ENCODE measurements at places on chromosomes 3 and 15.

GRCh38 chr3:9397906-9398699 lies 688 bp downstream of the SETD5 start:
- DNase-seq: no peak

GRCh38 chr3:126903521-126903920 lies 79.4 kb upstream of the PLXNA1 start:
- no peak for DNase-seq

GRCh38 chr3:58093574-58094195 lies 85.5 kb downstream of the FLNB start:
- no peak for DNase-seq

- DNase-seq: no peak
These were observed 182.9 kb upstream of the TRIM42 start for GRCh38 chr3:140494970-140495369.

DNA sequence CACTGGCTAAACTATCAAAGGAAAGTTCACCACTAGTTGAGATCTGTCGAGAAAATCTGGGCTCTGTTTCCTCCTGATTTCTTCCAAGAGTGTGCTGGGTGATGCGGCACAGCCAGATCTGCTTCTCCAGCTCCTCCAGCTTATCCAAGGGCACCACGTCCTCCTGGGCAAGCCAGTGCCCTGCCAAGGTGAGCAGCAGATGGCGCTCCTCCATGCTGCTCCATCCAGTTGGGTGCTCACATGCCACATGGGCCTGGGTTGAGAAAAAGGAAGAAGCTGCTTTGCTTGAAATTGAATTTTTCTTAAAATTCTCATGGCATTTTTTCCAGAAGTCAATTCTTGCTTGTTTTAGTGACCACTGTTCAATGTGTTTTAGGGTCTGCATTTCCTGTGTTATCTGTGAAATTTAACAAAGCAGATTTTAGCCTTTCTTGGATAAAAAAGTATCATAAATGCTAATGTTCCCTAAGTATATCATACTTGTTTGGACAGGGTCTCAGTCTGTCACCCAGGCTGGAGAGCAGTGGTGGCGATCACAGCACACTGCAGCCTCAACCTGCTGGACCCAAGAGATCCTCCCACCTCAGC lies 47.3 kb downstream of the EIF3J start:
- DNase-seq: no peak

- no peak for DNase-seq
These were observed 108.4 kb downstream of the MBNL1 start for GRCh38 chr3:152377184-152377570.

DNA sequence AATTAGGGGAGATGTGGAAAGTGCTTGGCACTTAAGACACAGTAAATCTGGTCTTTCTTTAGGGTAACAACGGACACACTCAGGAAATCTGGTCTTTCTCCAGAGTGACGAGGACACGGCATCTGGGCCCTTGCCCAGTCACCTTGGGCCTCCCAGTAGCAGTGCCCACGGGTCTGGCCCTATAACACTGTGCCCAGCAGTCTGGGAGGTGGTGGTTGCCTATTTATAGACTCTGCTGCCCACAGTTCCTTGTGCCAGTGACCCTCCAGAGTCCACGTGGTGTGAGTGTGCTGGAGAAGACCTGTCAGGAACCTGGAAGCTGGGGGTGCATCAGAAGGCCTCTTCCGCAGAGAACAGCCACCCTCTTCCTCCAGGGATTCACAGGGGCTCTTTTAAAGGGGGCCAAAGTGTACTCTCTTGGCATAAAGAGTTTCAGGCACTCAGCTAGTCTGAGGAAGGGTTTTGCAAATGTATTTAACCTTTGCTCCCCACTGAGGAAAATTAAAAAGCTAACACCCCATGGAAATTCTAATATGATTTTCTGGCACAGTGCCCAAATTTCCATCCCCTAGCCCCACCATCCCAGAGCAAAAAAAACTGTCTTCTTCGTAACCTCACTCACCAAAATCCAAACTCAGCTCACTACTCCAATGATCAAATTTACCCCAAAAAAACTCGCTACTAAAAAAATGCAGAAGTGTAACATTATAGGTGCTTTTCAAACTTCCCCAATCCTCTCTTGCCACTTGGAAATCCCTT lies 15.4 kb downstream of the WNT5A start:
- DNase-seq: no peak

DNA sequence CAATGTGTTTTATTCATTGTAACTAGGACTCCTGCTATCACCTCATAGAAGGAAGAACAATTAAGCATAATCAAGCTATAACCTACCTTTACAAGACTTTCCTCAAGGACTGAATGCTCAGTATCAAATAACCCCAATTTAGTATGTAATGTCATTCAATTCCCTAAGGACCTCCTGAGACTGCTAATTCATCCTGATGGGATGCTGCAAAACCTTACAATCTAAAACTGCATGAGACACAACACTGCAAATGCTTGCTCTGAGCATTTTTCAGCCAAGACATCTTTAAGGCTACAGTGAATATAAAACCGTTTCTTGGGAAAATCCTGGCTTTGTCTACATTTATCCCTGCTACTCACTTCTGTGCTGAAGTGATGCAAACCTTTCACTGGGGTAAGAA lies 69.9 kb downstream of the RYK start:
- DNase-seq: no peak

- no peak for DNase-seq
These were observed 6.5 kb upstream of the TBC1D23 start for GRCh38 chr3:100254168-100254777.

DNA sequence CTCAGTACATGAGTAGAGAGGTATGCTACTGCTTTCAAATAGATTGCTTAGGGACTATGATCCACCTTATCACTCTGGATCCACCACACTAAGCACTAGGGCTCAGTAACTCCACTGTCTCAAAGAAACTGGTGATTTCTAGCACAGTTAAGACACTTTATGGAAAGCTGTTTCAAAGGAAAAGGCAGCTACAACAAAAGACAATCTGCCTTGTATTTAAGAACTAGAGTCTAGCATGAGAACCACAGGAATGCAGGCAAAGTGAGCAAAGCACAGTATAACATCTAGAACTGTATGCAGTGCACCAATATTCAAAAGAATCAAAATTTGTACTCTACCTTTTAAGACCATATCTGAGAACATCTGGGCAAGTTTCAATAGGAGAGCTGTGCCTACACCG lies 17.9 kb downstream of the TFRC start:
- no peak for DNase-seq

DNA sequence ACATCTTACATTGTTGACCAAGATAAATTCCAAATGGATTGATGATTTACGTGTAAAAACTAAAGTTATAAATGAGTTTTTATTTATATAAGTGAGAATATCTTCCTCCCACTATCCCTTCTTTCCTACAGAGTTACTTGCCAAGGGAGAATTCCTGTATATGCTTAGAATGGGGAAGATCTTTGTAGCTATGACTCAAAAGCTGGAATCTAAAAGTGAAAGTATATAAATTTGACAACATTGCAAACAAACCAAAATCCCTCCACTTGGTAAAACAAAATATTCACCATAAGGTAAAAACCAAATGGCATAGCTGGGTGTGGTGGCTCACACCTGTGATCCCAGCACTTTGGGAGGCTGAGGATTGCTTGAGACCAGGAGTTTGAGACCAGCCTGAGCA lies 52.7 kb upstream of the GCNT3 start:
- no peak for DNase-seq

DNA sequence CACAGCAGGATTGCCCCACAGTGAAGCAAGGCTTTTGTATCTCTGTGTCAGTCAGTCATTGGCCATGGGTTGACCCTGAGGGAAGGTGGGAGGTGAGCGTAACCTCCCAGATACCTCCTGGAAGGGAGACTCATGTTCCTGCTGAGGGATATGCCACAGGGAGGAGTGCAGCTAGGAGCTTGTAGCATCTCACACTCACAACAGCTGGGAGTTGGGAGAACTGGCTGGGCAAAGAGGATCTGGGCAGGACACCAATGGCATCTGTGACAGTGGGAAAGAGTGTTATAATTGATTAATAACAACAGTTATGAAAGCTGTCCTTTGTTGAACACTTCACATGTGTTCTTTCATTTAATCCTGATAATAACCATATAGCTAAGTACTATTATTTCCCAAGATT lies 171.0 kb downstream of the TLE3 start:
- DNase-seq: no peak

DNA sequence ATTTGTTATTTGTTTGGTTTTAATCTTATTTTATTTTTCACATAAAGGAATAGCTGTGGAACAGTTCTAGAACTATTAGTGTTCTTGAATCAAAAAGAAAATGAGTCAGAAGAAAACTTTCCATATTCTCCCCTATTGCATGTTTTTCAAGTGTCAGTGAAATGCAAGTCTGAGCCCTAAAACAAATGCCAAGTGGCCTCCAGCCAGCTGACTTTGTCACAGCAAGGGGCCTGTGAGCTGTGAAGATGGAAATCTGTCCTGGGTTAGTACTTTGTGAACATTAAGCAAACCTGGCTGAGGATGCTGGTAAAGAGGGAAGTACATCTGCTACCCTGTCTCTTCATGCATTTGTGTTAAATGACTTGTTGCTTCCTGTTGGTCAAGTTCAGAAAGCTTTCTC lies 14.2 kb downstream of the LRRC49 start:
- DNase-seq: no peak

GRCh38 chr15:100762913-100763834 lies 116.5 kb upstream of the ALDH1A3 start:
- DNase-seq: no peak

DNA sequence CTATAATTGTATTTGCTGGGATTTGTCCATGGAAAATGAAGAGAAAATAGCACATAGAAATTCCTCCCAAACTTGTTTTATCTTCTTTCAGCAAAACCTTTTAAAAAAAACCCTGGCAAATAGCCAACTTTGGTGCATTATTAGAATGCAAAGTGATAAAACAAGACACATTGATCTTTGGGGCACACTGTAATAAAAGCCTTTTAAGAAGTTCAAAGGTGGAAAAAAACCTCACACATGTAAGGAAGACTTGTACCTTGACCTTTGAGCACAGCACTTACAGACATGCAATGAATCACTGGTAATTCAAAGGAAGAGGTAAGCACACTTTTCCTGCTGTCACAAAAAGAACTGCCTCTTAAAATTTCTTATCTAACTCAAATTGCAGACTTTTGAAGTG lies 8.0 kb upstream of the MORC1 start:
- no peak for DNase-seq

GRCh38 chr3:61960976-61961375 lies 399.6 kb downstream of the PTPRG start:
- DNase-seq: no peak

DNA sequence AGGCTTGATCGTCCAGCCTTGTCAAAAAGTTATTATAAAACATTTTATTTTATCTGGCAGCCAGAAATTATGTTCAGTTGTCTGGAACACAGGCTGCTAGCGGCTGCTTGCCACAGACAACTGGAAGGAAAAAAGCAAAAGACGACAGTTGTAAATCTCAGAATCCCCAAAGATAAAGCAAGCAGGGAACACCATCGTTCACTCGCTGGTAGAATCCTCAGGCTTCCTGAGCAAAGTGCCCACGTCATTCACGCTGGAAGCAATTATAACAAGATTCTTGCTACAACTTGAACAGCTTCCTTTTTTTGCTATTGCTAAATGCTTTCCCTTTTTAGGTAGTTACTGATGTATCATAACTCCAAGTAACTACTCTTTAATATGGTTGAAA lies 33.6 kb downstream of the ADAMTS17 start:
- no peak for DNase-seq

DNA sequence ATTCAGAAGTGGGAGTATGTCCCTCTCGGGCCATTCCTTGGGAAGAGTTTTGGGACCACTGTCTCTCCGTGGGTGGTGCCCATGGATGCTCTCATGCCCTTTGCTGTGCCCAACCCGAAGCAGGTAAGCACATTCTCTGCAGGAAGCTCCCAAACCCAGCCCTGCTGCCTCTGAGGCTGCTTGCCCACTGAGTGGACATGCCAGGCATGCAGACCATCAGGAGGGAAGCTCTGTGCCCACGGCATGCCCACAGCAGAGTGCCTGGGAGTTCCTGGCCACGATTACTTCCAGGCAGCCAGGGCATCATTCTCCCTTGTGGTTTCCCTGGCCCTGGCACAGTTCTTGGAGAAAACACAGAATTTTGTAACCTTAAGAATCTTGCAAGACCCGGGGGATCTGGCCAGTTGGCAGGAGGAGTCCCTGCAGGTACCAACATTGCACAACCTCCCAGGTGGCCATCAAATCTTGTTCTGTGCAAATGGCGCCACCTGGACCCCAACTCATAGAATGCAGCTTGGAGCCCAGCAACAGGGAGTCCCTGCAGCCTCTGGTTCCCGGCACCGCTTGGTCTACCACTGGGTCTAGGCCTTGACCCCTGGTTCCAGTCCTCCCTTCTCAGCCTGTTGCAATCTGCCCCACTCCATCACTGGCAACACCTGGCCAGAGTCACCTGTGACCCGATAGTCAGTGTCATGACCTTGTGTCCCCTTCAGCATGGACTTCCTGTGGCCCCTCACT lies 20.4 kb downstream of the FAH start:
- no peak for DNase-seq

GRCh38 chr3:165820671-165821123 lies 16.5 kb downstream of the BCHE start:
- DNase-seq: no peak

- no peak for DNase-seq
These were observed 201.4 kb downstream of the PLOD2 start for GRCh38 chr3:145959457-145960088.

GRCh38 chr3:20924646-20925385 lies 738.8 kb upstream of the SGO1 start:
- no peak for DNase-seq

DNA sequence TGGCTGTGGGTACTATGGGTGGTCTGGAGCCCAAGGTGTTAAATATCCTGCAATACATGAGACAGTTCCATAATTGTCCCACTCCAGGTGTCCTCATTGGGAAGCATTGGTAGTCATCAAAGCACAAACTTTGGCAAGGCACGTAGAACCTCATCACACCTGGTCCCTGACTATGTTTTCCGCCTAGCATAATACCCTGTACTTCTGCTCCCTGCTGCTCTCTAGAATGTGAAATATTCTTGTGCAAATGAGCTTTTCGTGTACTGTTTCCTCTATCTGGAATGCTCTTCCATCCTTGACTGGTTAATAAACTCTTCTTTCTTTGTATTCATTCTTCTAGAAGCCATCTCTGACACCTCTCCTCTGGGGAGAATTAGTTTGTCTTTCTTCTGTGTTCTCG lies 103.2 kb downstream of the EBLN2 start:
- no peak for DNase-seq

GRCh38 chr3:150370122-150370602 lies 37.9 kb upstream of the TSC22D2 start:
- DNase-seq: no peak

- no peak for DNase-seq
These were observed 40.0 kb downstream of the FMN1 start for GRCh38 chr15:33154351-33155166.

- no peak for DNase-seq
These were observed 36.1 kb upstream of the ARHGEF26 start for GRCh38 chr3:154085071-154085470.

DNA sequence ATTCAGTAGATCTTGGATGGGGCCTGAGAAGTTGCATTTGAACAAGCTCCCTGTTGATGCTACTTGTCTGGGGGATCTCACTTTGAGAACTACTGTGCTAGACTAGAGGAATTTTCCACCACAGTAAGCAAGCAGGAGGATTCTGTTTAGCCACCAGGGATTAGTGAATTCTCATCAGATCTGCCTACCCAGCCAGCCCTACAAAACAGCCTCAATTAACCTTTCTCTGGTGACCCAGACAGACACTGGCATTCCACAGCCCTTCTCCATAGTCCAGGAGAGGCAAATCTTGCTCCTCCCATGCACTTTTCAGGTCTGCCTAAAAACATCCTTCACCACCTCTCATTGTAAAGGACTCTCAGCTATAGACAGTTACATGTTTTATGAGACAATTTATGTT lies 16.7 kb upstream of the MYH15 start:
- DNase-seq: no peak

GRCh38 chr3:172607305-172608121 lies 84.3 kb upstream of the TNFSF10 start:
- no peak for DNase-seq
